ENCODE measurements at places on chromosomes 12 and 14.
A peak's percentile ranks its signal among the peaks of the same experiment; 100 is the strongest.

GRCh38 chr12:96069511-96070231, 34.3 kb upstream of the LTA4H start:
- no peak for DNase-seq

DNA sequence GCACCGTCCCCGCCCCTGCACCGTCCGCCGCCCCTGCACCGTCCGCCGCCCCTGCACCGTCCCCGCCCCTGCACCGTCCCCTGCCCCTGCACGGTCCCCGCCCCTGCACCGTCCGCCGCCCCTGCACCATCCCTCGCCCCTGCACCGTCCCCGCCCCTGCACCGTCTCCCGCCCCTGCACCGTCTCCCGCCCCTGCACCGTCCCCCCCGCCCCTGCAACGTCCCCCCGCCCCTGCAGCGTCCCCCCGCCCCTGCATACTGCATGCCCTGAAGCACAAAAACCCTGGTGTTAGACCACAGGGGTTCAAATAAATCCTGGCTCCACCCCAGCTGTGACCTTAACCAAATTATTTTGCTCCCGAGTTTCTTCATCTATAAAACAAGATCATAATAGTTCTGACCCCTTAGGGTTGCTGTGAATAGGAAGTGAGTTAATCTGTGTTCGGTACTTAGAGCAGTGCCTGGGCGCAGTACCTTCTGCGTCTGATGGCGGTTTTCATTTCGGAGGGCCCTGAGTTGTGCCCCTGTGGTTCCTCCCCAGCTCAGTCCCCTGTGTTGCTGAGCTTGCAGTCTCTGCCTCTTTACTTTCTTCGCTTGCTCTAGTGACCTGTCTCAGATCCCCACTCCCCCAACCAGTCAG, 38.1 kb downstream of the ESRRB start:
- DNase-seq: no peak

- peak; percentile 51 for DNase-seq
These were observed 12.5 kb upstream of the RCOR1 start for GRCh38 chr14:102579696-102580549.

DNA sequence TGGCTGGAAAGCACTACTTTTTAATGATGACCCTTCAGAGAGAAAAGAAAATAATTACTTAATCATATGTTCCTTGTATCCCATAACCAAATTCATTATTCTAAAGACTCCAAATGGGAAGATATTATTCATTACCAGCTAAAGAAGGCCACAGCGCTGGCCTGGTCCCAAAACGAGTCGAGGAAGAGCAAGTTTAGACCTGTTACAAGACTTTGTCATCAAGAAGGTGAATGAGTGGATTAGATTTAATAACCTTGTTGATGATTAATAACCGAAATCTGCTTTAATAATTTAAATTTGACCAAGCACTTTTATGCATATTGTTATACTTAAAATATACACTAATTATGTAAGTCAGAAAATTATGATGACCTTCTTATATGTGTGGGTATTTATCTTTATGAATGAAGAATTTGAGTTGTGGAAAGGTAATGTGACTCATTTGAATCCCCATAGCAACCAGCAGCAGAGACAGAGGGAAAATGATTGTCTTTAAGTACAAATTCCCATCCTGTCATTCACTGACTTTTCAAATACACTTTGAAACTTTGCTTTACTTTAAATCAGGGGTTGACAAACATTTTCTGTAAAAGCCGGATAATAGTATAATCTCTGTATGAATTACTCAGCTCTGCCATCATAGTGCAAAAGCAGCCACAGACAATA, 200.3 kb upstream of the NPAS3 start:
- no peak for DNase-seq

- no peak for DNase-seq
These were observed 307.4 kb downstream of the NUAK1 start for GRCh38 chr12:105831372-105831771.

GRCh38 chr14:54577977-54578376, 11.0 kb downstream of the SAMD4A start:
- no peak for DNase-seq

DNA sequence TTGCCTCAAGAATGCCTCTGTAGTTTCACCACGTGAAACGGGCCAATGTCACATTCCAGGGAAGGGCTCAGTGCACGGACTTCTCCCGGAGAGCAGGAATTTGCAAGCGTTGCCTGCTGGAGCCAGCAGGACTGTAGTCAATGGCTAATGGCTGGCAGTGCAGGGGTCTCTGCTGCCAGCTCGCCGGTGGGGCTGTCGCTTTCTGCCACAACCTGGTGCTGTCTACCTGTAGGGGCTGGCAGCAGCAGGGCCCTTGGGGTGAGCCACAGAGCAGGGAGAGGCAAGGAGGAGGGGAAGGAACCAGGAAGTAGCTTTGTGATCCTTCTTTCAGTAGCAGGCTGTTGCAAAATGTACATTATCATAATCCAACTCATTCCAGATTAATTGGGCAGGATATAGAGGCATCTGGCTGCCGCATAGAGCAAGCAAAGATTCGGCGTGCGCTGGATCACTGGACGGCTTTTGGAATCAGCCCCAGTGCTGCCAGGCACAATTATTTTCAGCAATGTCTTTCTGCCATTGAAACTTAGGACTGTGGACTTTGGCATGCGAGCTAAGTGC, 114.1 kb downstream of the PAPOLA start:
- DNase-seq: no peak

DNA sequence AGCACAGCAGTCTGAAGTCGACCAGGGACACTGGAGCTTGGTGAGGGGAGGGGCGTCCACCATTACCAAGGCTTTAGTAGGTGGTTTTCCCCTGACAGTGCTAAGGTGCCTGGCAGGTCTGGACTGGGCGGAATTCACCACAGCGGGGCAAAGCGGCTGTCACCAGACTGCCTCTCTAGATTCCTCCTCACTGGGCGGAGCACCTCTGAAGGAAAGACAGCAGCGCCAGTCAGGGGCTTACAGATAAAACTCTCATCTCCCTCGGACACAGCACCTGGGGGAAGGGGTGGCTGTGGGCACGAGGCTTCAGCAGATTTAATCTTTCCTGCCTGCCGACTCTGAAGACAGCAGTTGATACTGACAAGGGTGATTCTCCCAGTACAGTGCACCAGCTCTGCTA, 39.1 kb downstream of the DDHD1 start:
- no peak for DNase-seq

DNA sequence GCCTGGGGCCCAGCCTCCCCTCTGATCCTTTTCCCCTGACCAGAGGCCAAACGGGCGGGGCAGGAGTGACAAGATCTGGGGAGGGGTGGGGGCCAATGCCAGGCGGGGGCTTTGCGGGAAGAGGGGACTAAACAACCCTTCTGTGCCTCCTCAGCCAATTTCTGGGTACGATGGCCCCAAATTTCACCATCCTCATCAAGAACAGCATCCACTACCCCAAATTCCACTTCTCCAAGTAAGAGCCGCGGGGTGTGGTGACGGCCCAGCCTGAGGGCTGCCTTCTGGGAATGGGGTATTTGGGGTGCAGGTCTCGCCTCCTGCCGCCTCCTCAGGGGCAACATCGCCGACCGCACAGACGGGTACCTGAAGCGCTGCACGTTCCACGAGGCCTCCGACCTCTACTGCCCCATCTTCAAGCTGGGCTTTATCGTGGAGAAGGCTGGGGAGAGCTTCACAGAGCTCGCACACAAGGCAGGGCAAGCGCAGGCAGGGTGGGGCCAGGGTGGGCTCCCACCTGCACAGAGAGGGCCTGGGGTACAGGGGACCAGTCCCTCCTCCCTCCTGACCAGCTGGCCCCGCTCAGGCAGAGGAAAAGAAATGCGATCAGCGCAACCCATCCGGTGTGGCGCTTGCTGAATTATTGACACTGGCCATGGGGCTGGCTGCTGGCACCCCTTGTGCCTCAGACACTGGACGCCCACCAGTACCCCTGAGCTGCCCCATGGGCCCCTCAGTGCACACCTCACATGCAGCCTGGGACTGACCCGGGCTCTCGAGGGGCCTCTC, 1.7 kb downstream of the P2RX2 start:
- no peak for DNase-seq

GRCh38 chr12:14452336-14452735, 86.9 kb downstream of the ATF7IP start:
- no peak for DNase-seq

- no peak for DNase-seq
These were observed 67.8 kb downstream of the VWF start for GRCh38 chr12:6056406-6057240.

GRCh38 chr12:91395628-91396135, 213.1 kb upstream of the DCN start:
- no peak for DNase-seq

DNA sequence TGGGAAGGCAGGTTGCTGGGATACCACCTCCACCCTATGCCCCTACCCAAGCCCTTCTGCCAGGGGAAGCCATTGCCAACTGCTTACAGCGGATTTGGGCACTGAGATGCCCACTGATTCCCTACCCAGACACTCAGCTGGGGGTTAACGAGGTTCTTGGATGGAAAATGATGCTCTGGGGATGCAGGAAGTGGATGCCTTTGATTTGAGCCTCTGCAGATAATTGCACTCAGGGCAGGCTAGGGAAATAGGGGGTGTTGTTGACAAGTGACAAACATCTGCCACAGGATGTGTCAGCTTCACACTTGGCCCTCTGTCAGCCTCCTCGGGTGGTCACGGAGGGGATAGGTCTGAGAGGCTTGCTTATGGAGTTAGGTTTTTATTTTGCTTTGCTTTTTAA, 57.4 kb downstream of the RPH3A start:
- DNase-seq: no peak

GRCh38 chr12:110228756-110229155, 52.3 kb upstream of the ATP2A2 start:
- no peak for DNase-seq

GRCh38 chr14:57898837-57899572, 33.1 kb upstream of the SLC35F4 start:
- DNase-seq: no peak

DNA sequence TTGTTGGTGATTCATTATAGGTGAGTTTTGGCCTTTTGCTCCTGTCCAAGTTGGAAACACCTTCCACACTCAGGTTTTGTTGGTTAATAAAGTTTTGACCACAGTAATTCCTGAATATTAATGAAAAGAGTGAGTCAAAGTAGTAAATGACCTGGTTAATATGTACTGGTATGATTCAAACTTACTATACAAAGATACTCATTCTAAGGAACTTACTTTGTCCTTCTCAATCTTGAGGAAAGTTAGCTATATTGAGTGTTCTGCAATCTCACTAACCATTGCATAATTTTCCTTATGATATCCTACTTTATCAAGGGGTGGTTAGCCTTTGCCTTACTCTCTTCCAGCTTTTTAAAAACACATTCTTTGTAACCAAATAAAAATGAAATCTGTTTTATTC, 20.9 kb upstream of the HECTD1 start:
- no peak for DNase-seq

DNA sequence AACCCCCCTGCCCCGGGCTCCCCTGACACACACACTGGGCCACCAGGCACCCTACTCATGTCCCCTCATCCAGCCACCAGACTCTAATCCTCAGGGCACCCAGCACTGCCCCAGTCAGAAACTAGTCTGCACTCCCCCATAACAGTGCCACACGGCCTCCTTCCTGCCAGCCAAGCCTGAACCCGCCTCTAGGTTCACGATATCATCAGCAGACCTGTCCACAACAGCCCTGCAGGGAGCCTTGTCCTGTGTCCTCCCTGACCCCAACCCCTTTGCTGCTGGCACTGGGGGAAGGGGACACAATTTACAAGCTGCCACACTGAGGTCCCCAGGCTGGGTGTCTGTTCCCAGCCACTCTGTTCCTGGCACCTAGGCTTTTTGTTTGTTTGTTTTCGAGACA, 33.6 kb downstream of the LTBP2 start:
- DNase-seq: no peak

GRCh38 chr12:69655616-69656340, 43.3 kb downstream of the BEST3 start:
- DNase-seq: peak; percentile 71
